ENCODE measurements at places on chromosomes 11 and 22.
A peak's percentile ranks its signal among the peaks of the same experiment; 100 is the strongest.

GRCh38 chr11:36467012-36467411 lies 43.1 kb downstream of the TRAF6 start:
- no peak for DNase-seq

GRCh38 chr22:20788627-20789344 lies 14.9 kb downstream of the SERPIND1 start:
- DNase-seq = no peak

GRCh38 chr11:44178381-44178780 lies 82.9 kb downstream of the EXT2 start:
- DNase-seq = no peak

GRCh38 chr22:24807284-24807950 lies 1.4 kb downstream of the SGSM1 start:
- peak; percentile 33 for DNase-seq

- no peak for DNase-seq
Observed at GRCh38 chr22:37808294-37808657, 542 bp downstream of the GCAT start.

- no peak for DNase-seq
Observed at GRCh38 chr22:49368221-49368975, 459.3 kb downstream of the BRD1 start.

GRCh38 chr11:927871-928270 lies 2.2 kb downstream of the AP2A2 start:
- DNase-seq = no peak

DNA sequence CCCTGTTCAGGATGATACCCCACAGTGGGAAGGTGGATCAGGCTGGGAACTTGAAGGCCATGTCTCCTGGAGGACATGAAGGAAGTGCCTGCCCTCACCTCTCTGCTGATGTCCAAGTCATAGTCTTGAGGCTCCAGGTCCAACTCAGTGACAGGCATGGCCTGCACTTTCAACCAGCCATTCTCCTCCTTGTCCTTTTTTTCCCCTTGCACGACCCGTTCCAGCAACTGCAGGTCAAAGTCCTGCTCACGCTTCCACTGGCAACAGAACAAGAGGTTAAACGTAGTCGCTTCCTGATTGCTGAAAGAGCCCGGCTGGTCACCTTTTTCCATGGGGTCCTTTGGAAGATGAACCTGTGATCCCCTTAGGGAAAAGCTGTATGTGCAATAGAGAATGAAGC lies 47.7 kb downstream of the C11orf58 start:
- no peak for DNase-seq

DNA sequence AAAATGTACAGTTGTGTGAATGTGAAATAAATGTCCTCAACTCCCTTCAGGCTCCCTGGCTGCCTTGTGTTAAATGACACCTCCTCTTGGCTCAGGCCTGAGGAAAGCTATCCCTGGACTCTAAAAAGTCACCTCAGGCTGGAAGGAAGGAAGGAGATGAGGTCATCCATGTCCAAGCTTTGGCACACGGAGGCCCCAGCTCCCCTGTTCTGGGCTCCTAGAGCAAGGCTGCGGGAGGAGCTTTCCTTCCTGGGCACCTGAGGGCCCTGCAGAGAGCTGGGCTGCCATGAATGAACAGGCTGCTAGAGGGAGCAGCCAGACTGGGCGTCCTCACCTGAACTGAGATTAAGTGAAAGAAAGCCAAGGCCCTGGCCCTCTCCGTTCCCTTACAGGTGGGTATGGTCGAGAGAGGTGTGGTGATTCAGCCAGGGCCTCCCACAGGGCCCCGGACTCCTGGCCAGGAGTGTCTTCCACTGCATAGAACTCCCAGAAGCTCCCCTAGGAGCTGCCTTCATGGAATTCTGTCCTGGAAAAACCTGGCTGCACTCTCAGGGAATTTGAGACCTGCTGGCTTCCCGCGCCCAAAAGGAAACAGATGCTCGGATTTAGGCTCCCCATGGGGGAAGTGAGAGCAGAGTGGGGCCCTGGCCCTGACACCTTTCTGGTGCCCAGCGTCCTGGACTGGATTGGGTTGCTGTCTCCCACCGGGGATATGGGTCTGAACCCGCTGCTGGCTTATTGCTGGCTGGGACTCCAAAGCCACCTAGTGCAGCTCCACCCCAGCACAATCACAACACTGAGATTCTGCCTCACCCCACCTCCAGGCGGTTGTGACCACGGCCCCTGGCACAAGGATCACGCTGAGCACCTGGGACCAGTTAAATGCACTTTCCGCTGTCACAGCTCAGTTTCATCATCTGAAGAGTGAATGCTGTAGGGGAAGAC lies 22.2 kb downstream of the MYBPC3 start:
- DNase-seq = no peak

DNA sequence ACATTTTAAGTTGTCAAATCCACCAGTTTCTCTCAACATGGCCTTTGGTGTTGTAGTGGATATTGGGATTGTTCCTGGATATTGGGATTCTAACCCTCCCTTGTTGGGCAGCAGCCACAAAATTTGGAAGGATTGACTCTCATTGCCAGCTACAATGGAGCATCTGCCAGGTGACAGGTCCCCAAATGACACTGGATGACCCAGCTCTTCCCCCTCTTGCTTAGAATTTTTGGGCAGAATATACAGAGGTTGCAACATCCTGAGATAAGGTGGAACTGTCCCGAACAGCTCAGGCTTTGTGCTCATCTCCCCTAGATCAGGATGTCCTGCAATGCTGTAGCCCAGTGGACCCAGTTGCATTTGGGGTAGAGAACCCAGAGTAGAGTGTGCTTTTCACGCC lies 5.3 kb upstream of the TBC1D22A start:
- DNase-seq = no peak

DNA sequence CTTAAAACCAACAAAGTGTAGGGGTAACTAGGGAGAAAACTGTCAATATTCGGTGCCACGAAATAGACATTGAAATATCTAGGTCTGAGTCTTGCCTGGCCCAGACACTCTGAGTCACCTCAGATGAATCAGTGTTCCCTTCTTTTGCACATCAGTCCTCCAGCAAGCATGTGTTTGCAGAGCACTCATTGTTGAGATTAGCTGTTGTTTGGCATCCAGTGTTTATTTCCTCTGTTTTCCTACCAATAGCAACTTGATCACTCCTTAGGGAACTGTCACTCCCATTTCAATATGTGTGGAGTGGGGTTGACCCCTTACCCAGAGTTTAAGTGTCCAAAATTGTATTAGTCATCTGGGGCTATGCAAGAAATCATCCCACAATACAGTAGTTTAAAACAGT lies 4.7 kb upstream of the ASCC2 start:
- DNase-seq = no peak

DNA sequence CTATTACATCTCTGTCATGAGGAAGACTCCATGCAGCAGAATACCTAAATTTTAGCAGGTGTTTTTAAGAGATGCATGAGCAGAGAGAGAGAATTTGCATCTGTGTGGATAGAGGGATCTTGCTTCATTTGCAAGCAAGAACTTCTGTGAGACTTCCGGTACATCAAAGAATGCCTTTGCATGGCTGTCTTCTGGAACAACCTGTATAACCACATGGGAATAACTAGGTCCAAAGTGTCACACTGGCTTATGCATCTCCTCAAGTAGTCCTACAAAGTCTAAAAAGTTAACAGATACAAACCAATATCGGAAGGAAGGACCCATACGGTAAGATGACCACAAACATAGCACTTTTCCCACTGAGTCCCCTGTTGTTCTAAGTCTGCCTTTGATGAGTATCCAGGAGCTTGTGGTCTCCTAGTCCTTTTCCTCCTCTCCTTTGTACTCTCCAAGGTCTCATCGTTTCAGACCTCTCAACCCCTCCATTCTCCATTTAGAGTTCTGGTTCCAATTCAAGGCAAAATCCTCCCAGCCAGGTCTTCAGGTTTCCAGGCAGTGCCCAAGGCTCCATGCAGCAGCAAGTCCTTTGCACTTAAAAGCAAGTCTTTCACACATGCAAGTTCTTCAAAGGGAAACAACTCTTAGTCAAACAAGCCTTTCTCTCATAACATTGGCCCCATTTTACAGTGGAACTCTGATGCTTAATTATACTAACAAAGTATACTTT lies 581.7 kb upstream of the ARHGAP42 start:
- DNase-seq = no peak

- peak; percentile 24 for DNase-seq
Observed at GRCh38 chr22:17578136-17578754, 14.9 kb downstream of the SLC25A18 start.

GRCh38 chr11:47383071-47383470 lies 4.7 kb upstream of the SPI1 start:
- DNase-seq = no peak

- DNase-seq = no peak
Observed at GRCh38 chr11:111344032-111344431, 35.0 kb downstream of the POU2AF1 start.

DNA sequence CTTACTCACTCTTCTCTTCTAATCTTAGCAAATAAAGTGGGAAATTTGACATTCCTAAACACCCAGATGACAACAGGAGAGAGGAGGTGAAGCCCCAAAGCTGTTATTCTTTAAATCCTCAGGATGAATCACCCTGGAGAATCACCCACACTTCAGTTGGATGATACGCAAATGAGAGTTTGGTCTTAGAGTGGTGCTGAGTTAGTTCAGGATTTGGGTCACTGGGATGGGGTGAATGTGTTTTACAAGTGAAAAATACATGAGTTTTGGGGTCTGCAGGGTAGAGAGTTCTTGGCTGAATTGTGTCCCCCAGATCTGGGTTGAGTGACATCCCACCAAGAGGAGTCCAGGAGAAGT lies 117.2 kb downstream of the GGTLC2 start:
- DNase-seq = no peak

GRCh38 chr11:84788220-84788619 lies 838.9 kb downstream of the DLG2 start:
- DNase-seq = no peak

DNA sequence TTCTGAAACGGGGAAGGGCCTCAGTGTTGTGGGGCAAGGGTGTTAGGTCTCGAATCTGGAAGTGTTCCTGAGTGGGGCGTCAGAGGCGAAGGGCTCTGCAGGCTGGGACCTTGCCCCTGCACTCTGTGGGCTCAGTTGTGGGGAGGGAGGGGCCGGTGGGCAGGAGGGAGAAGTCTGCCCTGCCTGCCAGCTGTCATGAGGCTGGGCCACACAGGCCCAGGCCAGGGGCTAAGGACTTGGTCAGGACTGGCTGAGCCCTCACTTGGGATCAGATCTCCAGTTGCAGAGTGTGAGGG lies at the start of gene CRACR2B:
Gene CRACR2B (plus strand): TSS at position 23 of the 296 bp plus-strand sequence. CDS start 689 bp downstream, outside the sequence.
- DNase-seq = no peak

DNA sequence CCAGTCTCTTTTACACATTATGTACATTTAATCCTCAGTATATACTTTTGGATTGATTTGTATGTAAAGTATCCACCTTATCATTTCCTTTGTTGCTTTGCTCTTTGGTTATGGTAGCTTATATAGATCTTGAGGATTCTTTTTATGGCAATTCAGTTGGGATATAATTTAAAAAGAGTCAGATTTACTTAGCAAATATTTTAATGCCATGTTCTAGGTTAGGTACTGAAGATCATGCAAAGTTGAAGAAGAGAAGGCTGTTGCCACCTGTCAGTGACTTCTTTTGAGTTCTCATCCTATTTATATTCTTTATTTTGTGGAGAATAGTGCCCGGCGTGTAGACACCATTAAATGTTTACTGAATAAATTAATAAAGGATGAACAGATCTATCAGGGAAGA lies 279.7 kb downstream of the TMEM135 start:
- no peak for DNase-seq

- no peak for DNase-seq
Observed at GRCh38 chr11:59088162-59088561, 2.1 kb downstream of the GLYATL1B start.

DNA sequence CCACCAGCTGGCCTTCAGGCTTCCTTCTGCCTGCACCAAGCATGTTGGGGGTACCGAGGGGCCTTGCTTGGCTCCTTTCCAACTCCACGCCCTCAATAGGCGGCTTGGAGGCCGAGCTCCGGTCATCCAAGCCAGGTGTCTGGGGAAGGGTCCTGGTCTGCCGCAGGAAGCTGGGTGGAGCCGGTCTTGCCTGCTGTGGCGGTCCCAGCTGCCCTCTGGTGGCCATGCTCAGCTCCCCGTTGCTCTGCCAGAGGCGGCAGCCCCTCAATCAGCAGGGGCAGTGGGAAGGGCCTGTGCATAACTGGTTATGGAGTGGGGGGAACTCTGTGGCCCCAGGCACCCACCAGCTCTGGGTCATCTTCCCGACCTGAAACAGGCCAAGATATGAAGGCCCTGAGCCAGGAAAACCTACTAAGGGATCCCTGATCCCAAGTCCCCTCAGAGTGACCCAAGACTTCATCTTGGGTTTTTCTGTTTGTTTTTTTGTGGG lies 3.2 kb downstream of the ARVCF start:
- peak; percentile 66 for DNase-seq

GRCh38 chr22:37623075-37624016 lies 14.7 kb downstream of the GGA1 start:
- DNase-seq = peak; percentile 44

GRCh38 chr11:43427971-43428370 lies 69.3 kb downstream of the TTC17 start:
- DNase-seq = no peak

DNA sequence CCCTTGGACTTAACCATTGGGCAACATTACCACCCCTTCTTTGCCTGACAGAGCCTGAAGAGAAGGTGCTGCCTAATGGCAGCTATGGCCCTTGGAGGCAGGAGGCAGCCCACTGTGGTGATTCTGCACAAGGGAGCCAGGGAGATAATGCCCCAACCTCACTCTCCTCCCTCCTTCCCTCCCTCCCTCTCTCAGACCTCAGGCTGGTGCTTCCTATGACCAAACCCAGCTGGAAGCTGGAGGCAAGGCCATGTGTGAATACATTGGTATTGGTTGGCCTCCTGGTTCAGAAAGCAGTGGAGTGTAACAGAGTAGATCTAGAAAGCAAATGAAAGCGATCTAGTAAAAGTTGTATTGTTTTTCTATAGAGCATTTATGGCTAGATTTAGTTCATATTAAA lies 233.1 kb downstream of the CSNK2A3 start:
- no peak for DNase-seq

- DNase-seq = no peak
Observed at GRCh38 chr11:60955571-60955970, 3.6 kb upstream of the SLC15A3 start.

GRCh38 chr11:76787911-76788596 lies 4.9 kb downstream of the TSKU start:
- DNase-seq = no peak

DNA sequence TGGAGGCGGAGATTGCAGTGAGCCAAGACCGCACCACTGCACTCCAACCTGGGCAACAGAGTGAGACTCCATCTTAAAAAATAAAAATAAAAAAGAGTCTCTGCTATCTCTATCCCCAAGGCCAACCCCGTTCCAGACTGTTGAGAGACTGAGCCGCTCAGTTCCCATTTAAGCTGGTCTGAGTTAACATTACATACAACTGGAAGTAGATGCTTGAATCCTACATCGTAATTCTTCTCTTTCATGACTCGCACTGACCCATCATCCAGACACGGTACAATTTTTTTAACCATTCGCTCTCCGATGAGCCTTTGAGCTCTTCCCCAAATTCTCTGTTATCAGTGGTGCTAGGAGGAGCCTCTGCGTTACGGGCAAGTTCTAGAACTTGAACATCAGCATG lies 4.9 kb upstream of the CYTH4 start:
- no peak for DNase-seq

- no peak for DNase-seq
Observed at GRCh38 chr11:122671400-122671891, 15.9 kb downstream of the UBASH3B start.

All from substantia nigra (tissue), 51 donors.